ENCODE measurements at places on chromosomes 12 and 14. TPM values are rescaled to one million over a fixed set of nuclear protein-coding genes. Genes with fewer than 3 reads are reported as not detected.

Gene RHEBL1
- 0.40 TPM for total RNA-seq

Gene CLEC4D
- not detected for total RNA-seq

Gene OR6C2
- not detected for total RNA-seq

Gene AICDA
- total RNA-seq: not detected

Gene LRIG3
- total RNA-seq: 16.4 TPM

Gene SPIC
- not detected for total RNA-seq

Gene SIX1
- total RNA-seq: 0.79 TPM

Gene SLC25A47
- not detected for total RNA-seq

Gene GDF3
- not detected for total RNA-seq

Gene LRRC9
- total RNA-seq: not detected

Gene PRICKLE1
- 3.0 TPM for total RNA-seq

Gene NOVA1
- total RNA-seq: 1.8 TPM

Gene MYF6
- not detected for total RNA-seq

Gene RPGRIP1
- not detected for total RNA-seq

Gene ENDOU
- 0.40 TPM for total RNA-seq

Gene DEGS2
- total RNA-seq: under 0.01 TPM

Gene GUCY2C
- total RNA-seq: under 0.01 TPM

Gene TCL1B
- not detected for total RNA-seq

Gene OR10AD1
- not detected for total RNA-seq

Gene ACRBP
- total RNA-seq: 0.25 TPM

Gene GPRC5A
- 8.7 TPM for total RNA-seq

Gene STAT6
- total RNA-seq: 125 TPM

Gene GPX2
- 0.12 TPM for total RNA-seq

Gene DPPA3
- not detected for total RNA-seq

Gene KRT7
- 2.2 TPM for total RNA-seq

Gene CLEC2A
- total RNA-seq: not detected

Gene NKX2-1
- not detected for total RNA-seq

Gene DLGAP5
- 24.3 TPM for total RNA-seq

Gene FOXN4
- total RNA-seq: not detected

Gene LRRIQ1
- not detected for total RNA-seq

Gene CCDC198
- 0.53 TPM for total RNA-seq

Gene IL22
- total RNA-seq: not detected
